ENCODE measurements at places on chromosomes 7 and 10.

DNA sequence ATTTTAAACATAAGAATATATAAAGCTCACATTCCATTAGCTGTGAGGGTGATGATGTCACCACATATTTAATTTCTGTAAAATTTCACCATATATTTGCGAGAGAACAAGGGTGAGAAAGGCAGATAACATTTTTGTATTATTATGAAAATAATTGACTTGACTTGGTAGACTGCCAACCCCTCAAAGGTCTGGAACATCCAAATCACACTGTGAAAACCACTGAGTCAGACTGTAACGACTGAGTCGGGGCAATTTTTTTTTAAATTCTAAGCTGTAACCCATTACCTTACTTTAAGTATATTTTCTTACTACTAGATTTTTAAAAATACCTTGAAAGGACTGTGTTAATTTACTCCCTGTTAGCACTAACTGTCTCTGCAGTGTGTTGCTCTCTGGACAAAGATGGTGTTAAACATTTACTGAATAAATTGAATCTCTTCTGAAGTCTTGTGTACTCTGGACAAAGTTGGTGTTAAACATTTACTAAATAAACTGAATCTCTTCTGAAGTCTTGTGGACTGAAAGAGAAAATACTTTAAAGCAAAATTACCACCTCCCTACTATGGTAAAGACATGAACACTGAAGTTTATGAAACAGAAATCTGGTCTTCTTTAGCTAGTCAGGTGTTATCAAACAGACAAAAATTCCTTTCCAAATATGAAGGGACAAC is 14.1 kb downstream of the PDZD8 start:
- no peak for DNase-seq

DNA sequence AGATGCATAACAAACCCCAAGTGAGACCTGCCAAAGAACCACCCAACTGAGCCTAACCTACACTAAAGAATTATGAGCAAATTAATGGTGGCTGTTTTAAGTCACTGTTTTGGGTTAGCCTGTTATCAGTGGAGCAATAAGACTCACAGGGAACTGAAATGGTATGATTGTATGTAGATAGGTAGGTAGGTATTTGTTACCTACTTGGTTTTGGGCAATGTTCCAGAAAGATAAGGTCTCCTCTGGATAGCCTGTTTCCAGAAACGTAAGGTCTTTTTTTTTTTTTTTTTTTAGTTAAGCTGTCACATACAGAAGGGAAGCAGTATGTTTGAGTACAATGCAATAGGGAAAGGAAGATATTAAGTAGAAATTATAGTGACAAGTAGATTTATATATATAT is 47.6 kb downstream of the PSMC2 start:
- no peak for DNase-seq

DNA sequence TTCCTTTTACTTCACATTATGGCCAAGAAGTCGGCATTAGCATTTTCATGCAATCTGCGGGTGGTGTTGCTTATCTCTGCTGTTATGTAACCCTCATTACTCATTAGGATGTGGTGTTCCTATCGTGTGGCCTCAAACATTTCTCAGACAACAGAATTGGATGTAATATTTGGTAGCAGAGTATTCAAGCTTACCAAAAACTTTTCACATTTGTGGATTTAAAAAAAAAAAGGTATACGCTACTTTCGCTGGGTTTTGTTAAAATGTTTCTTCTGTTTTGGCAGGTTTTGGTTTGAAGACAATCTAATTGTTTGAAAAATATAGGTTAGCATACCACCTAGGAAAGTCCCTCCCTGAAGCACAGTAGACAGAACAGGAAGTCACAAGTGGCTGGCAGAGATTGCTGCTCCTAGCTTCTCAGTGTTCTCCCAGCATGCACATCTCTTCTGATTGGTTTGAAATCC is 128.8 kb downstream of the GATA3 start:
- DNase-seq, result no peak

GRCh38 chr7:151057506-151057988 is at the start of gene CDK5:
TSS of gene CDK5 (minus strand) at chr7:151057897. CDS start at chr7:151057848, 49 bp downstream.
- no peak for DNase-seq

DNA sequence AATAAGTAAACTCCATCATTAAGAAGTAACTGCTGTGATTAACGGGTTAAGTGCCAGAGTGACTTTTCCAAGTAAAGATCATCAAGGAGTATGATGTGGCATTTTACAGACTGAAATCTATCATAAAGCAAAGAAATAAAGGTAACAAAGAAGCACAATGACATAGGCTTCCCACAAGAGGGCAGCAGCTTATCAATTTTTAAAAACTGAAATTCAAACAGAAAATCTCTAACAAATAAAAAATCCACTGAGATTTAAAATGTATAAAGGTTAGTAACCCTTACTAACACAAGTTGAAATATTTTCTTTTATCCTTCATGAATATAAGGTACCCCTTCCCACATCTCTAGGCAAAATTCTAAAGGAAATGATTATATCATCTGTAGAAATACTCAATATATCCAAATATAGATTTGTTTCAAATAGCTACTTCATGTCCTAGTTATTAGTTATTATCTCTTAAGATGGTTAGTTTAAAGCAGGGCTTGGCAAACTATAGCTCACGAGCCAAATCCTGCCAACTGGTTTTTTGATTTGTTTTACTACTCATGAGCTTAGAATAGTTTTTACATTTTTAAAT is 29.2 kb downstream of the FAM3C start:
- DNase-seq, result peak; percentile 2

DNA sequence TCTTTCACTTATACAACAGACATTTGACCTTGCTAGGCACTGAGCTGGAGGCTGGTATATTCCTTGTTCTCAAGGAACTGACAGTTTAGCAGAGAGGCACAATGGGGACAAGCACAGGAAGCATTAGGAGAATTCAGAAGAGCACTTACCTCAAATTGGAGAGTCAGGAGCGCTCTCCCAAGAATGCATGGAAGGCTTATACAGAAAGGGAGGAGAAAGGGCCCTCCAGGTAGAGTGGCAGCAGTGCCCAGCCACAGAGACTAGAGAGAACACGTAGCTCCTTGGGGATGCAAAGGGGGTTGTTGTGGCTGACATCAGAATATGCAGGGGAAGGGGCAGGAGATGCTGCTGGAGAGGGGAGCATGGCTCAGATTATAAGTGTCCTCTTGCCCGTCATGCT is 78.2 kb upstream of the MKLN1 start:
- DNase-seq, result no peak

DNA sequence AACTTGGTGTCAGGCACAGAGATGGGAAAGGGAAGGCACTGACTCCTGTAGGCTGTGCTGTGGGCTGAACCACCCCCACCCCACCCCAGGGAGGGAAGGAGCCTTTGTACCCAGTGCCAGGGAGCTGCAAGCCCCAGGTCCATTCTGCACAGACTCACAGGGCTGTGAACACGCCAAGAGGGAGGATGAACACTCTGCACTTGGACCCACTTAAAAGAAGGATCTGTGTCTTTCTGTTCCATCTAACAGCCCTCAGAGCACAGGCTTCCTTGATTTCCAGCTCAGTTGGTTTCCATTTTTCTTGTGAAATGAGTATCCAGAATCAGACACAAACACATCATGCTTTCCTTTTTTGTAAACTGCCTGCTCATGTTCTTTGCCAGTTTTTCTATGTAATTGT is 84.9 kb downstream of the GRB10 start:
- DNase-seq, result no peak

GRCh38 chr10:122499491-122499941 is 38.2 kb downstream of the HTRA1 start:
- DNase-seq, result no peak

GRCh38 chr7:105202616-105203015 is 186.1 kb downstream of the SRPK2 start:
- no peak for DNase-seq

GRCh38 chr7:158407581-158408317 is 179.9 kb downstream of the PTPRN2 start:
- DNase-seq, result no peak

GRCh38 chr10:11231285-11231684 is 213.6 kb downstream of the CELF2 start:
- no peak for DNase-seq

- no peak for DNase-seq
These were observed 166.9 kb downstream of the CPEB3 start for GRCh38 chr10:92124020-92124419.

DNA sequence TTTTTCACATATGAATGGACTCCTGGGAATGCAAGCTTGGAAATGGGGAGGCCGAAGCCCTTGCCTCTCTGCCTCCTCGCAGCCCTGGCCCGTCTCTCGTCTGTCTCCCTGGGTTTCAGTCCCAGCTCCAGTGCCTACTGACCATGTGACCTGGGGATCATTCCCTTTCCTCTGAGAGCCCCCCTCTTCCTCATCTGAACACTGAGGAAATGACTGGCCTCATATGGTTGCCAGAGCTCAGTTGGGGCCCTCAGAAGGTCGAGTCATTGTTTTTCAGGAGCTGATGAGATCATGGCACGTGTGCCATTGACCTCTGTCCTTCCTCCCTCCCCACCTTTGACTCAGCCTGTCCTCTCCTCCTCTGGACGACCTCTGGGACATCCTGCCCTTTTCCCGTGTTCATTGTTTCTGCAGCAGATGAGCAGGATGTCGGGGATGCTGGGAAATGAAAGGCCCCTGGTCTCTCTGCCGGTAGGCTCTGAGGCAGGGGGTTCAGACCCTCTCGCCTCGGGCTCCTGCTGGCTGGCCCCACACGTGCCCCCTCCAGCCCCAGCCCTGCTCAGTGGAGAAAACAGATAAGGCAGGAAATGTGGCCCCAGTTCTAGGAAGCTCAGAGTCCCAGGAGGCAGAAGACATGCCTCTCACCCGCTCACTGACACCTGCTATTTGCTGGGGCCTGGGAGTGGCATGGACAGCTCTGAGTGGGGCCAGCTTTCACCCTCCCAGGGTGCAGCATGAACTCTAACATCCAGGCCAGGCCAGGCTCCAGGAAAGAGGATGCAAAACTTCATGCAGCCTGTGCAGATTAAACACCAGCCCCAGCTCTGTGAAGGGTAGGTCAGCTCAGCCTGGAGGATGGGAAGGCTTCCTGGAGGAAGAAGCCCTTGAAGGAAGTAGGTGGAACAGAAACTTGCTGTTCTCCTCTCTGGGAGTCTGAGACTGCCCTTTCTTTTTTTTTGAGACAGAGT is 8.3 kb upstream of the PPP1R35 start:
- DNase-seq, result no peak

DNA sequence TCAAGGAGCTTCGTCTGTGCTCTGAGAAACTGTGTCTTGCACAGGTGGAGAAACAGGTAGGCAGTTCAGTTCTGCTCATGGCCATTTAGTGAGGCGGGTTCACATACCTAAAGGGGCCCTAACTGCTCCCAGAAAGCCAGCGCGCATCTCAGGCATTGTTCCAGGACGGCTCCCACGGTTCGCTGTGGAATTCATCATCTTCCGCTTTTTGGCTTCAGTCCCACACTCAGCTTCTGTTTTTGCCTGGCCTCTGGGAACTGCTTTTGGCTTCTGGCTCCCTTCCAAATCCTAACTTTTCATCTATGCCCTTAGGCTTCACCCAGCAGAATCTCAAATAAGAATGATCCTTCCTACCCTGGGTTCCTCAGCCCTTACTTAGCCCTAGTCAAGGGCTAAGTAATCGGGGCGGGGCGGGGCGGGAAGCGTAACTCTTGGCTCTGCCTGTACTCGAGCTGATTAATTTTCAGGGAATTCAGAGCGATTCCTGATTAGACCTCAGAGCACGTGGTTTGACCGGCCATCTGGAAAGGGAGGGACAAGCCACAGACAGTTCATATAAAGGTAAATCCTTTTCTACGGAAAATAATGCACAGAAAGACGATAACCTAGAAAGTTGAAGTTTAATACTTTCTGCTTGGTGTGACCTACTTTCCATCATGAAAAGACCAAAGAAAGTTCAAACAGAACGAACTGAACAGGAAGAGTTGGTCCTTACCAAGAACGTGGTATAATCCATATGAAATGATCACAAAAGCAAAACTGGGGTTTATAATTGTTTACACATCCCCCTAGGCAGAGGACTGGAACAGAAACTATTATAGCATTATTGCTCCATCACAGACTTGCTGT is 105.7 kb downstream of the ST8SIA6 start:
- no peak for DNase-seq

DNA sequence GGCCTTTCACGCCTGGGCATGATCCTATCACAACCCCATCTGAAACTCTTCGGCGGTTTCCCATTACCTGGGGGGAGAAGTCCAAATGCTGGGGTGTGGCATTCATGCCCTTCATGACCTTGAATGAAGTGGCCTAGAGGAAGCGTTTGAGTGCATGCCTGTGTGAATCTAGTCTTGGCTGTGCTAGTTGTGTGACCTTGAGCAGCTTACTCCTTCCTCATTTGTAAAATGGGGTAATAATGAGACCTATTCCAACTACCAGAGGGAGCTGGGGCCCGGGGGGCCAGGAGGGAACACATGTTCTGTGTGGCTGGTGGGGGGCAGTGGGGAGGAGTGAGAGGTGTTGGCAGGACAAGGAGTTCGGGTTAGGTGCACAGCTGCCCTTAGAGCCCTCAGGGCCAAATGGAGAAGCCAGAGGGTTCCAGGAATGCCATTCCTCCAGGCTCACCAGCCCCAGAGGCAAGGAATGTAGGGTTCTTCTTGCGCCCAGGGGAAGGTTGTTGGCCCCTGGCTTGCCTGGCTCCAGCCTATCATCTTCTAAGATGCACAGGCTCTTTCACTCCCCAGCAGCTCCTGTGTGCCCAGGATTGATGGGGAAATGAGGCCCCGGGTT is 21.3 kb upstream of the TBRG4 start:
- no peak for DNase-seq

GRCh38 chr7:108456845-108457540 is 757 bp upstream of the NRCAM start:
- no peak for DNase-seq

GRCh38 chr10:63700631-63701156 is 179.5 kb downstream of the REEP3 start:
- DNase-seq, result no peak

- no peak for DNase-seq
These were observed 5.6 kb upstream of the IFIT2 start for GRCh38 chr10:89296220-89296648.

- no peak for DNase-seq
These were observed 213.1 kb downstream of the CHRM2 start for GRCh38 chr7:137081321-137082093.

DNA sequence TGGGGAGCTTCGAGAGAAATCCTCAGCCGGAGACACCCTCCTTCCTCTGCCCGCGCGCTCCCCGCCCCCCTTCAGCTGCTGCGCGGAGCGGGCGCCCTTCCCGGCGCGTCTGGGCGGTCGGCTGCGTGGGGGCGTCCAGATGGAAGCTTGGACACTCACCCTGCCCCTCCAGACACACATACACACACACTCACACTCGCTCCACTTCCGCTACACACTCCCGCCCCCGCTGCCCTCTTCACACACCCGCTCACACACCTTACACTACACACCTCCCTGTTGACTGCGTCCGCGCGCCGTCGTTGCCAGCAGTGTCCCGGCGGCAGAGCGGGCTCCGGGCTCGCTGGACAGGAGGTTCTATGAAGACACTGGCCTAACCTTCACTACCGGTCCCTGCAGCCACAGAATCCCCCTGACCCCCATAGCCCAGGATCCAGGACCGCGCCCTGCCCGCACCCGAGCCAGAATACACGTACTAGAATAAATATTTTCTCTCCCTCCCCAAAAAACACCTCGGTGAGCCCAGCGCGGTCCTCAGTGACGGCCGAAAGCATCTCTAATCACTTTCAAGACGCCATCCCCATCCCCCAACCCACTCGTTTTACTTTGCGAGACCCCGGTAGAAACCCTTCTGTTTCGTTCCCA is 1.1 kb upstream of the EGR2 start:
- DNase-seq, result no peak

GRCh38 chr10:60271319-60272040 is 118.2 kb downstream of the ANK3 start:
- no peak for DNase-seq

Data from caudate nucleus (tissue), 63 donors.